ENCODE measurements at places on chromosomes 12 and 14.

- DNase-seq, result no peak
Observed at GRCh38 chr14:95922080-95922479, 45.4 kb downstream of the TUNAR start.

GRCh38 chr12:96047229-96048211 lies 12.1 kb upstream of the LTA4H start:
- no peak for DNase-seq

DNA sequence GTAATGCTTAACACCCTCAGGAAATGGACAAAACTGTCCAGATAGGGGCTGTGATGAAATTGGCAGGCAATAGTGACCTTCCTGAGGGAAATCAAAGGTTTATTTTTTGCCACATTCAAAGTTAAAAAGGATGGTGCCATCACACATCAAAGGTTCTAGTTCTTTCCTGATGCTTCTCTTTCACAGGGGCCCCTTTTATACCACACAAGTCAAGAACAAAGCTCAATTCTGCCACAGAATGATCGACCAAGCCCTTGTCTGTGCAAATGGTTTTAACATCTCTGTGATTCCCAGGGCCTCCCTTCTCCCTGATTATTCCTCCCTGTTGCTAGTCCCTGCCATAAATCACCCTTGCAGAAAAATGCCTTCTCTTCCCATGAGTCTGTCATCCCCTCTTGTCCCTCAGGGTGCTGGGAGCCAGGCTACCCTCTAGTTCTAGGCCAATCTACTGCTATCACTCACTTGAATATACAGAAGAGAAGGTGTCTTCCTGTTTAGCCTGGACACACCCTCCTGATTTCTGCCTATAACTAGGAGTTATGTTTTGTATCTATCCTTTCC lies 22.7 kb downstream of the SMCO2 start:
- DNase-seq, result no peak

DNA sequence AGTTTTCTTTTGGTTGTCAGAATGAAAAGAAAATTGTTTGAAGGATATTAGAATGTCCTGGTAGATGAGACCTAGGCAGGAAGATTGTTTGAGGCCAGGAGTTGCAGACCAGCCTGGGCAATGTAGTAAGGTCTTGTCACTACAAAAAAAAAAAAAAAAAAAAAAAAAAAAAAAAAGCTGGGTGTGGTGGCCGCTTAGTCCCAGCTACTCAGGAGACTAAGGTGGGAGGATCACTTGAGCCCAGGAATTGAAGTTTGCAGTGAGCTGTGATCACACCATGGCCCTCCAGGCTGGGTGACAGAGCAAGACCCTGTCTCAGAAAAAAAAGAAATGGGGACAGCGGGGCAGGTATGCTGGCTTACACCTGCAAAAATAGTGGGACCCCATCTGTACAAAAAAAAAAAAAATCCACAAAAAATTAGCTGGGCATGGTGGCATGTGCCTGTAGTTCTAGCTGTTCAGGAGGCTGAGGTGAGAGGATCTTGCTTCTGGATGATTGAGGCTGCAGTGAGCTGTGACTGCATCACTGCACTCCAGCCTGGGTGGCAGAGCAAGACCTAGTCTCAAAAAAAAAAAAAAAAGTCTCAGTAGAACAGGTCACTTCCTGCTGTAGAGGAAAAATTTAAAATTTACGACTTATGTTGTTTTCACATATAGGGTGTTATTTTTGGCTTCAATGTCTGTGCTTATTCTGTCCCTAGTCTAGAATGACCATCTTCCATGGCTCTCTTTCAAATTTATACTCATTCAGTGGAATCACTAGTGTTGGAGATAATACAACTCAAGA lies 70.7 kb downstream of the PPHLN1 start:
- no peak for DNase-seq

- DNase-seq, result no peak
Observed at GRCh38 chr14:34212172-34212929, 249.7 kb downstream of the SPTSSA start.

- DNase-seq, result no peak
Observed at GRCh38 chr14:33990790-33991189, 39.9 kb upstream of the EGLN3 start.

- DNase-seq, result no peak
Observed at GRCh38 chr14:43313719-43314118, 1193.4 kb downstream of the FSCB start.

DNA sequence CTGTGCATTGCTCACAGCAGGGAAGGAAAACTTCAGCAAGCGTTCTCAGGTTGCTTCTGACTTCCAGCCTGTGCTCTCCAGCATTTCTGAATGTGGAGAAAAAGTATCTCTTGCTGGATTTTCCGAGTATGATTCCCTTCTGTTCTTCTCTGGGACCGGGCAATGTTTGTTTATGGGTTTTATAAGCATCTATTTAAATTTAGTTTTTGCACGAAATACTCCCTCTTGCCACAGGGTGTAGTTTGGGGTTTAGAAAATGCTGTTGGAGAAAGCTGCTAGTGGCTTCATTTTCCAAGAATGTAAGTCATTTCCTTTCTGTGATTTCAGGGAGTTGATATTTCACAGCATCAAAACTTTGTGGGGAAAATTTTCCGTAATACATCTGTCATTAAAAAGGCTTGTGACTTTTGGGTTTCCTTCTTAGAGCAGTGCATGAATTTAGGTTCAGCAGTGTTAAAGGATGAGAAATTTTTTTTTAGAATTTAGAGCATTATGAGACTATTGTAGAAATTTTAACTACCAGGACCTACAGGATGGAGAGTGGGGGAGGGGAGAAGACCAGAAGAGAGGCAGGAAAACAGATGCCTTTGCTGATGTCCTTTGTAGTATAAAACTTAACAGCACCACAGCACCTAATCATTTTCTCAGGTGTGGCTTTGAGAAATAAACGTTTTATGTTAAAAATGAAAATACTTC lies 1.5 kb downstream of the FRMD6 start:
- DNase-seq, result no peak

GRCh38 chr14:101665478-101666078 lies 95.9 kb upstream of the PPP2R5C start:
- peak; percentile 69 for DNase-seq

DNA sequence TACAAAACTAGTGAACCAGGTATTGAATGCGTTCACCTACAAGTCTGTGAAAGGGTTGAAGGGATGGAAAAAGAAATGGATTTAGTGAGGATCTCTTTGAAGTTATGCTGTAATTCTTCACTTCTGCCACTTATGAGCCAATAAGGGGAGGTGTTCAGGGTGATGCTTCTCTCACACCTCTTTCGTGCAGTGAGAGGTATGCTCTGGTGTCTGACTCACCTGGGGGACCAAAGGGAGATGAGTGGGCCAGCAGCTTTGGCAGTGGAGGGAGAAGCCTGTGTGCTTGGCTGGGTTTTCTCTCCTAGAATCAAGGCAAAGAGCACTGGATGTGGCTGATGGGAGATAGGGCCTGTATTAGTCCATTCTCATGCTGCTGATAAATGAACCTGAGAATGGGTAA lies 45.4 kb downstream of the E2F7 start:
- DNase-seq, result no peak

DNA sequence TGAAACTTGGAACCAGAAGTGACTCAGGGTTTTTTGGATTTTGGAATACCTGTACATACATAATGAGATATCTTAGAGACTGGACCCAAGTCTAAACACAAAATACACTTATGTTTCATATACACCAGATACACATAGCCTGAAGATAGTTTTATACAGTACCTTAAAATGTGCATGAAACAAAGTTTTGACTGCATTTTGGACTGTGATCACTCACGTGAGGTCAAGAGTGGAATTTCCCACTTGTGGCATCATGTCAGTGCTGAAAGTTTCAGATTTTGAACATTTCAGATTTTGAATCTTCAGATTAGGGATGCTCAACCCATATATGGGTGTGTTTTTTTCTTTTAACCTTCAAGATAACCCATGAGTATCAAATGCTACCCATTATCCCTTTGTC lies 6.6 kb downstream of the SBNO1 start:
- DNase-seq, result no peak
